Activated T-helper 1 cell treated with anti-CD3 and anti-CD28 coated beads, Interleukin-2, amount 50 U/mL, for 16 hours (primary cell): ENCODE measurements at places on chromosomes 16 and 17.
A peak's percentile ranks its signal among the peaks of the same experiment; 100 is the strongest.

GRCh38 chr17:31741371-31741770, 117.7 kb downstream of the COPRS start:
- no peak for DNase-seq

DNA sequence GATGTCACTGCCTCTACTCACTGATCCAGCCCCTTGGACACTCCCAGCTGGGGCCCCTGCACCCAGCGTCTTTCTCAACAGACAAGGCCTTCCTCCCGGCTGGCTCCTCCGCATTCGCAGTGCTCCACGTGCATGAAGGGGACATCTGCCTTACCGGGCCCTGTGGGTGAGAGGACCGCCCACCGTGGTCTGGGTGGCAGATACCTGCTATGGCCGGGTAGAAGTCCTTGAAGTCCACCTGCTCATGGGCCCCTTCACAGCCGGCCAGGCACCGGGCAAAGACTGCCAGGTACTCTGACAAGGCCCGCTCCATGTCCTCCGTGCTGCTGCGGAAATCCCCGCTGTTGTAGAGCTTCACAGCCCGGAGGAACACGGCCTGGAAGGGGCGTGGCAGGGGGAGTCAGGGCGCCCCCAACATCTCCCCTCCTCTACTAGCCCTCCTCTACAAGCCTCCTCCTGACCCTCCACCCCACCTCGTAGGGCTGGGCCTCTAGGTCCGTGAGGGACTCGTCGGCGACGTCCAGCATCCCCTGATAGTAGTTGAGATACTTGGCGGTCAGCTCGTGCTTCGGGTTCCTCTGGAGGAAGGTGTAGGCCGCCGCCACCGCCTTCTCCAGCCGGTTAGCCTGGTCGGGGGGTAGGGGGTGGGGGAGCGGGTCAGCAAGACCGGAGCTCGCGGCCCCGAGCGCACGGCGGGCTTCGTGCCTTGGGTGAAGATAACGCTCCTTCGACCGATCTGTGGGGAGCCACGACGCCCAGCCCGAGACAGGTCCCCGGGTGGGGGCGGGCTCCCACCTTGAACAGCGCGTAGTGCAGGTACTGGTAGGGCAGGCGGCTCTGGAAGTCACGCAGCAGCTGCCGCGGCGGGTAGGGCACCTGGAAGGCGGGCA, 845 bp downstream of the P3H4 start:
- no peak for DNase-seq

- no peak for DNase-seq
These were observed 1.6 kb downstream of the ITGAE start for GRCh38 chr17:3799181-3799945.

- DNase-seq = no peak
These were observed 63.5 kb upstream of the PLCG2 start for GRCh38 chr16:81715358-81716196.

DNA sequence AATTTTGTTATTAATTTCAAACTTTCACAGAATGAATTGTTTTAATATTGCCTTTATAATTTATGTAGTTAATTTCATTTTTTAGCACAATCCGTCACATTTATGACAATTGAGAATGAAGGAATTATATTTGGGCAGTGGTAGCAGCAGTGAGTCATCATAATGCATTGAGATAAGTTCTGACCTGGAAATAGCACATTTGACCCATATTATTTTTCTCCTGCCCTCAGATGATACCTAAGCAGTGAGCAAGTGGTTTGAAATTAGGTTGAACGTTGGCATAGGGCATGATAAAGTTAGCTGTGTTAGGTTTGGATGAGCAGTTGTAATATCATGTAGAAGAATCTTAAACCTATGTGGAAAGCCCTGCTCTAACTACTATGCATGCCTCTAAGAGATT, 1431.3 kb upstream of the CDH8 start:
- no peak for DNase-seq

DNA sequence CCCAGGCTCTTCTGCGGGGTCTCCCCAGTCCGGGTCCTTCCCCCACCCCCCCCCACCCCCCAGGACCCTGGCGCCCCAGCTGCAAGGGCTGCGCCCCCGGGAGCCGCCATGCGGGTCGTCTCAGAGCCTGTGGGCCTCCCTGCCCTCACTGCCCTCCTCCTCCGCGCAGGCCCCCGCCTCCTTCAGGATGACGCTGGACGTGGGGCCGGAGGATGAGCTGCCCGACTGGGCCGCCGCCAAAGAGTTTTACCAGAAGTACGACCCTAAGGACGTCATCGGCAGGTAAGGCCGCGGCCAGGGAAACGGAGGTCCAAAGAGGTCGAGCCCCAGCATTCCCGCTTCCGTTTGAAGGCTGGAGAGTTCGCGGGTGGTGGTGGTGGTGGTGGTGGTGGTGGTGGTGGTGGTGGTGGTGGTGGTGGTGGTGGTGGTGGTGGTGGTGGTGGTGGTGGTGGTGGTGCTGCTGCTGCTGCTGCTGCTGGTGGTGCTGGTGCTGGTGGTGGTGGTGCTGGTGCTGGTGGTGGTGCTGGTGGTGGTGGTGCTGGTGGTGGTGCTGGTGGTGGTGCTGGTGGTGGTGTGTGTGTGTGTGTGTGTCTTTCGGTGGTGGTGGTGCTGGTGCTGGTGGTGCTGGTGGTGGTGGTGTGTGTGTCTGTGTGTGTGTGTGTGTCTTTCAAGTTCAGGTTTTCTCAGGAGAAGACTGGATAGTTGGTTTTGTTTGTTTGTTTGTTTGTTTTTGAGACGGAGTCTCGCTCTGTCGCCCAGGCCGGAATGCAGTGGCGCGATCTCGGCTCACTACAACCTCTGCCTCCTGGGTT, 615 bp downstream of the PHKG2 start:
- no peak for DNase-seq

DNA sequence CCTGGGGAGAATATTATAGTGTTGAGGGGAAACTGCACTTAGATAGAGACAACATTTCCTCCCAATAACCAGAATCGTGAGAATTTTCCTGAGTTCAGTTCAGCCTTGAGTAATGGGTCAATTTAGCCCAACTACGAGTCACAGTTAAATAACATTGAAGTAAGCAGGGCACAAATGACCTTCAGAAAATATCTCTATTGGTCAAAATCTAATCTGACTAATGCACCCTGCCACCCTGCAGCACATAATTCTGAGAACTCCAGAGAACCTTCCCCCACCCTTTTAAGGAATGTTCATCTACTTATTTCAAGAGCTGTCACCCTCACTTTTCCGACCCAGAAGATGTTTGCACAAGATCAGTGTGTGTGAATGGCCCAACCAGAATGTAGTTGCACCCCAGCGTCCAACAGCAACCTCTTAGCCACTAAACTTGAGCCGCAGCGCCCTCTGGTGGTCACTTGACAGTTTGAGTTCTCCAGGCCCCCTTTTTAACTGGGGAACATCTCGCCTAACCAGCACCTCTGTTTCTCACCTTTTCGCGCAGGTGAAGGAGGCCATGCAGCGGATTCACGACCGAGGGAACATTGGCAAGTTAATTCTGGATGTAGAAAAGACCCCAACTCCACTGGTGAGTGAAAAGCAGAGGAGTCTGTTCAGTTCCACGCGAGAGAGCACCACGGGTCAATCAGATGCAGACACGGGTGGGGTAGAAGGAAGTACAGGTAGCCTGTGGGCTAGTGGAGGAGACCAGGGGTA, 50.9 kb upstream of the CLEC3A start:
- peak; percentile 52 for DNase-seq

DNA sequence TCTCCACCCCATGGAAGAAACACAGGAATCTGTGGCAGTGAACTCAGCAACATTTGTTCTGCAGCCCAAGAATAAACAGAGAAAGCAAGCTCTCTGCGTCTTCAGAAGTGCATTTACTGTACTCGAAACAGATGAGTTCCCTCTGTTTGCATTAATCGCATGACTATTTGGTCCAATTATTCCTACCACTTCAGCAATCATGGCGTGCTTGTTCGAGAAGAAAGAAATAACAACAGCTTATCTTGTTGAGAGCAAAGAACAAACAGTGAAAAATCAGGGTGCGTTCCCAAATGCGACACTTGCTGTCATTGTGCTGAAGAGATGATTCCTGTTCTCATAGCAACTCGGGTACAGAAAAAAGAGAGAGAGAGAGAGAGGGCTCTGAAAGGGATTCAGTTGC, 445.3 kb upstream of the MAF start:
- no peak for DNase-seq

GRCh38 chr16:50858376-50858775, 116.5 kb downstream of the CYLD start:
- no peak for DNase-seq

GRCh38 chr17:4972752-4973151, 5.1 kb upstream of the SPAG7 start:
- no peak for DNase-seq

- DNase-seq = peak; percentile 70
These were observed 24.9 kb downstream of the ACTG1 start for GRCh38 chr17:81487487-81488275.

DNA sequence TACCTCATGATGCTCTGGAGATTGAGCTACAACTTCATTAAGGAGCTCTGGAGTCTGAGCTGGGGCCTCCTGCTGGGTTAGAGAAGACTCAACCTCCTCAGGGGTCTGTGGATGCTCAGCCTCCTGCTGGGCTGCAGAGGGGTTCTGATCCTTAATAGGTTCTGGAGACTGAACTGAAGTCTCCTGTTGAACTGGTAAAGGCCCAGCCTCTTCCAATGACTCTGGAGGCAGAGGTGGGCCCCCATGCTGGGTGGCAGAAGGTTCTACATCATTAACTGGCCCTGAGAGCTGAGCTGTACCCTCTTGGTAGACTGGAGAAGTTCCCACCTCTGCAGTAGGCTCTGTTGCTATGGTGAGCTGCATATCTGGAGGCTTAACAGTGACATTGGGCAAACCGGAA, 48.1 kb upstream of the TMEM97 start:
- no peak for DNase-seq

DNA sequence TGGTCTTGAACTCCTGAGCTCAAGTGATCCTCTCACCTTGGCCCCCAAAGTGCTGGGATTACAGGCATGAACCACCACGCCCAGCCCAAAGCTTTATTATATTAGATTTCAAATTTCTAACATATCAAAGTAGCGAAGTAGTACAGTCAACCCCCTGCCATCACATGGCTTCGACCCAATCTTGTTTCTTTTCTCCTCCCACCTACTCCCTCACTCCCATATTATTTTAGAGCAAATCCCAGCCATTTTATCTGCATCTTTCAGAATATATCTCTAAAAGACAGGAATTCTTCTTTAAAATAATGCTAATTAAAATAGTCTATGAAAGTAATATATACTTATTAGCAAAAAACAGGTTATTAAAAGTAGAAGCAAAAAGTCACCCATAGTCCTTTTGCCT, 893 bp downstream of the IGSF6 start:
- DNase-seq = no peak

GRCh38 chr17:68029512-68030215, 5.9 kb upstream of the KPNA2 start:
- DNase-seq = no peak

GRCh38 chr17:17152385-17152784, 53.7 kb downstream of the PLD6 start:
- DNase-seq = no peak

DNA sequence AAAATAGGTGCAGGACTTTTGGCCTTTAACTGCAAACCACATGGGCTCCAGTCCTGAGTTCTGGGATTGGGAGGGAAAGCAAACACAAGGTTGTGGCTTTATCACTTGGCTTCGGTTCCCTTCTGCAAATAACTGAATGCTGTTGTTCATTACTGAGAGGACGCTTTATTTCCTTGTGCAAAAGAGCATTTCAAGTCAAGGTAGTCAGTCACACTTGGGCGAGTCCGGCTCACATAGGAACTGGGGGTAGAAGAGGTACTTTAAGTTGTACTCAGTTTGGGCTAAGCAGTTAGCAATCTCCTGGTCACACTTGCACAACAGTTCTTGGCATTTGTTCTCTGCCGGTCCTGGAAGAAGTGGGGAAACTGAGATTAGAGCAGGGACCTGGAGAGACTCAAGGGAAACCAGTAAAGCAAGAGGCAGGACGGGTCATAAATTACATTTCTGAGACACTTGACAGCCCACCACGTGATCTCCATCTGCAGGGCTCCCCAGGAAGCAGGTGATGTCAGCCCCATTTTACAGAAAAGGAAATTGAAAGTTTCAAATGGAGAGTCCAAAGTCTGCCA, 21.6 kb downstream of the PLA2G10 start:
- no peak for DNase-seq
